Activated naive CD4-positive, alpha-beta T cell treated with anti-CD3 and anti-CD28 coated beads, Interleukin-2, amount 10 ng/mL, durations not matched to agents 5 hours and 36 hours (primary cell): ENCODE measurements at places on chromosomes 12 and 14. TPM values are rescaled to one million over a fixed set of nuclear protein-coding genes. Genes with fewer than 3 reads are reported as not detected.

Gene ANGEL1
- 17.2 TPM for total RNA-seq

Gene KIF26A
- total RNA-seq = 0.53 TPM

Gene POTEG
- not detected for total RNA-seq

Gene CLEC2D
- total RNA-seq = 310 TPM

Gene SLC5A8
- total RNA-seq = not detected

Gene LMO3
- total RNA-seq = not detected

Gene LMNTD1
- total RNA-seq = not detected

Gene KRT83
- total RNA-seq = not detected

Gene ZFHX2
- total RNA-seq = 0.53 TPM

Gene ADAMTS20
- not detected for total RNA-seq

Gene CCDC38
- total RNA-seq = 0.18 TPM

Gene HCAR2
- total RNA-seq = not detected

Gene CD4
- 215 TPM for total RNA-seq

Gene KRT71
- not detected for total RNA-seq

Gene ERBB3
- 1.7 TPM for total RNA-seq

Gene GDF3
- total RNA-seq = not detected

Gene RNF212B
- not detected for total RNA-seq

Gene PTCSC3
- total RNA-seq = not detected

Gene IFI27
- 1.6 TPM for total RNA-seq

Gene NKX2-1
- total RNA-seq = not detected

Gene OR4N5
- total RNA-seq = not detected

Gene EFCAB11
- total RNA-seq = 7.0 TPM

Gene TMTC3
- total RNA-seq = 4.7 TPM

Gene RAD51AP1
- total RNA-seq = 35.5 TPM

Gene BEGAIN
- total RNA-seq = 1.4 TPM

Gene GPR68
- 25.1 TPM for total RNA-seq

Gene MGP
- not detected for total RNA-seq

Gene SIX6
- total RNA-seq = not detected

Gene CLEC4D
- not detected for total RNA-seq

Gene DPPA3
- not detected for total RNA-seq

Gene KLRD1
- total RNA-seq = 1.3 TPM
